ENCODE measurements at places on chromosomes 3 and 15.

GRCh38 chr15:64521726-64522164, 61.4 kb downstream of the ZNF609 start:
- peak; percentile 58 for DNase-seq

- no peak for DNase-seq
Measured at GRCh38 chr3:63048367-63049326, 173.4 kb upstream of the CADPS start.

- DNase-seq = no peak
Measured at GRCh38 chr3:1962396-1963088, 136.1 kb upstream of the CNTN4 start.

DNA sequence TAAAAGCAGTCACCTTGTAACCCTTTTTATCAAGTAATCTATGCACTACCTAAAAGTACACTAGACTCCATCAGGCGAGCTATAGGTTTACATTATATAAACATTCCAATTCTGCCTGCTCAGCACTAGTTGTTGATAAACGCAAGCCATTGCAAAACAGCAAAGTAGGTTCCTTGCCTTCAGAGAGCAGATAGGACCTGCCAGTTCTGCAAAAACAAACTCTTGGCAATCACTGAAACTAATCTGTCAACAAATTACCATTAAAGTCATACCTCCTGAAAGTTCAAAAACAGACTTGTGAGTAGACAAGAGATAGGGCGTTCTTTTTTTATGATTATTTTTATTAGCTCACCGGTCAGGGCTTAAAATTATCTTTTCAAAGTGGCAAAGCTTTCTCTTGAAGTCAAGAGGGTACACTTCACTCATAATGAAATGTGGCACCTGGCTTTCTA, 392.5 kb downstream of the FOXP1 start:
- DNase-seq = no peak

- no peak for DNase-seq
Measured at GRCh38 chr15:41424809-41425208, 7.9 kb downstream of the RTF1 start.

- DNase-seq = no peak
Measured at GRCh38 chr3:12375572-12375971, 86.7 kb downstream of the PPARG start.

DNA sequence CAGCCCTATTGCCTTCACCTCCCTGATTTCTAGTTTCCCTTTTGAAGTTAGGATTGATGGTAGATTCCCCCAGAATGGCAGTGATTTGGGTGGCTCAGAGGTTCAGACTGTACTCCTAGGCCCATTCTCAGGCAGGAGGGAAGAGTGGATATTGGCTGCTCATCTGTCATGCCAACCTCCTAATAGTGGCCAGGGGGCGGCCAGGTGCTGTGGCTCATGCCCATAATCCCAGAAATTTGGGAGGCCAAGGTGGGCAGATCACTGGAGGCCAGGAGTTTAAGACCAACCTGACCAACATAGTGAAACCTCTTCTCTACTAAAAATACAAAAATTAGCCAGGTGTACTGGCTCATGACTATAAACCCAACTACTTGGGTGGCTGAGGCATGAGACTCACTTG, 11.3 kb downstream of the RRP9 start:
- DNase-seq = no peak

GRCh38 chr3:149085828-149086231, 503 bp downstream of the HLTF start:
- no peak for DNase-seq

- DNase-seq = peak; percentile 26
Measured at GRCh38 chr3:105826778-105827634, 41.8 kb downstream of the CBLB start.

- DNase-seq = peak; percentile 66
Measured at GRCh38 chr15:84822653-84823281, 5.6 kb downstream of the ALPK3 start.

DNA sequence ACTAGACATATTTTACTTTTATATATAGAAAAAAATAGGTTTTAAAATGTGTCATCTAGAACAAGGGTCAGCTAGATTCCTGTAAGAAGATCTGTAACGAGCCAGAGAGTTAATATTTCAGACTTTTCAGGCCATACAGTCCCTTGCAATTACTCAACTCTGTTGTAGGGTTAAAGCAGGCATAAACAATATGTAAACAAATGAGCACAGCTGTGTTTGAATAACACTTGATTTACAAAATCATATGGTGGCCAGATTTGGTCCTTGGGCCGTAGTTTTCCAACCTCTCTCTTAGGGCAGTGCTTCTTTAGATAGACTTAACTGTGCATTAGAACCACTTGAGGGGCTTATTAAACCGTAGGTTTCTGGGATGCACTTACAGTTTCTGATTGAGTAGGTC, 19.6 kb downstream of the LRRC57 start:
- DNase-seq = no peak

DNA sequence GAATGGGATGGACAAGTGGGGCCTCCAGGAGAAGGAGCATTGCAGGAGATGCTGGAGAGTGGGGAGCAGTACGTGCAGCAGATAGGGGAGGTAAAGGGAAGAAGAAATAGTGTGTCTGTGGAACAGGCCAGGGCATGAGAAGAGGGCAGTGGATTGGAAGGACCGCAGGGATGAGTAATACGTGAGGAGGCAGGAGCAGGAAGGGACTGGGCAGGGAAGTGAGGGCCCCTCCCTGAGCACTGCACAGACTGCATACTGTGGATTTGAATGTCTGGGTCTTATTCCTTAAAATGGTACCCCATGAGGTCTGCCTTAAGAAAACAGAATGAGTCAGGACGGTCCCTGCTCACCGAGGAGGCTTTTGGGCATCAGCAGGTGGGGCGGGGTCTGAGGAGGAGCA, 210.0 kb upstream of the NDN start:
- no peak for DNase-seq

GRCh38 chr15:52804526-52805081, 14.5 kb upstream of the ONECUT1 start:
- DNase-seq = no peak

GRCh38 chr3:118809696-118810498, 224.7 kb downstream of the IGSF11 start:
- DNase-seq = no peak
